ENCODE measurements at places on chromosomes 11 and 22.

DNA sequence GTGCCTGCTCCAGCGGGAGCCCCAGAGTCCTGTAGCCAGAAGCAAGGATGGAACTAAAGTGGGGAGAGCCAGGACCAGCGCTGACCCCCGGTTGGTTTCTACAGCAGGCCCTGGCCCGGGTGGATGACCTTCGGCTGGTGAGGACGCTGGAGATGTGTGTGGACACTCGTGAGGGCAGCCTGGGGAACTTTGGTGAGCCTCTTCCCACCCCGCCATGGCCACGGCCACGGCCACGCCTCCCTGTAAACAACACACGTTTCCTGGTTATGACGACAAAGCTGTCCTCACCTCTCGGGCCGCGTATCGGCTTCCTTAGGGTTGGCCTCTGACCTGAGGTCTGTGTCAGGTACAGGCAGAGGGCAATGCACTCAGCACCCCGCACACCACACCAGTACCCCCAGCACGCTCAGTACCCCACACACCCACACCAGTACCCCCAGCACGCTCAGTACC lies 4.1 kb downstream of the LRRC56 start:
- DNase-seq = no peak

DNA sequence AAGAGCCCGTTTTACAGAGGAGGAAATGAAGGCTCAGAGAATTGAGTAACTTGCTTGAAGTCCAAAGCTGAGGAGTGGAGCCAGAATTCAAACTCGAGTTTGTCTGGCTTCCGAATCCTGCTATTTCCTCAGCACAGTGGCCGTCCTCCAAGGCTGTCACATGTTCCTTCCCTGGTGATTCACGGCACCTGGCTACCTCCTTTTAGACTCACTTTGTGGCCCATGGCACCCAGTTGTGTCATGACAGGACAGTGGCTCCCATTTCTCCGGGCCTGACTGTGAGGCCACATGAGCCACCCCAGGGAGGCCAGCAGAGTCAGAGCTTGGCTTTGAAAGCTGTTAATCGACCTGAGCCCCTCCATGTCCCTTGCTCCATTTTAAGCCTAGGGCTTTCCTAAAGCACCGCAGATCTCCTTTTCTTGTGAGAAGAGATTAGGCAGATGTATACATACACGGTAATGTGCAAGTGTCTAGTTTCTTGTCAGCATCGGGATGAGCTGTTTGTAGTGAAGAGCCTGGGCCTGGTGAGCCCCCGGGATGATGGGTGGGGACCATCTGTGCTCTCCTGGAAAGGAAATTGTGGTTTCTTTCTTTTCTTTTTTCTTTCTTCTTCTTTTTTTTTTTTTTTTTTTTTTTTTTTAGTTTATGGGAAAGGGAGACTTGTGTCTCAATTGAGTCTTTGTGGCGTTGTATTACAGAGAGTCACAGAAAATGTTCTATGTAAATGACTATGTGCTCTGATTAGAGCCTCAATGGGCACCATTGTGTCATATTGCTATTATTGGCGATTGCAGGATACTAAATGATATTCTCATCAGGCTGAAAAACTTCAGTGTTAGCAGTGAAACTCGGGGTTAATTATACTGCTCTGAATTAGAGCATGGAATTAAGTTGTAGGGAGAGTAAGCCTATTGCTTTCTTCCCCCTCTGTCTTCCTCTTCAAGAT lies 54.8 kb downstream of the PTPRJ start:
- DNase-seq = no peak

- DNase-seq = peak; percentile 40
These were observed 66.3 kb downstream of the PAK1 start for GRCh38 chr11:77407613-77408012.

DNA sequence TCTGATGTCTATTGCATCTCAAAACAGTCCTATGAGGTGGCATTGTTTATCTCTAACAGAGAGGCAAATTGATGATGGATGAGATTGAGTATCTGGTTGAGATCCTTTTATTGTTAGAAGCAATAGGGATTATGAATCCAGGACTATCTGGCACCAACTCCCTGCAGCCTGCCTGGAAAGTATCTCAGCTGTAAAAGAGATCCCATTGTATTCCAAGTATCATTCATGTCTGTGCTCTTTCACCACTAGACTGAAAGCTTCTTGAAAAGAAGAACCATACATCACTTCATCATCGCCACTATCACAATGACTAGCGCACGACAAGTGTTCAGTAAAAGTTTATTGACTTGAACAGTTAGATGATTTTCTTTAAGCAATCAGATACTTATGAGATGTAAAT lies 41.9 kb upstream of the PCF11 start:
- no peak for DNase-seq

- DNase-seq = no peak
These were observed 34.4 kb downstream of the ARVCF start for GRCh38 chr22:19981961-19982920.

DNA sequence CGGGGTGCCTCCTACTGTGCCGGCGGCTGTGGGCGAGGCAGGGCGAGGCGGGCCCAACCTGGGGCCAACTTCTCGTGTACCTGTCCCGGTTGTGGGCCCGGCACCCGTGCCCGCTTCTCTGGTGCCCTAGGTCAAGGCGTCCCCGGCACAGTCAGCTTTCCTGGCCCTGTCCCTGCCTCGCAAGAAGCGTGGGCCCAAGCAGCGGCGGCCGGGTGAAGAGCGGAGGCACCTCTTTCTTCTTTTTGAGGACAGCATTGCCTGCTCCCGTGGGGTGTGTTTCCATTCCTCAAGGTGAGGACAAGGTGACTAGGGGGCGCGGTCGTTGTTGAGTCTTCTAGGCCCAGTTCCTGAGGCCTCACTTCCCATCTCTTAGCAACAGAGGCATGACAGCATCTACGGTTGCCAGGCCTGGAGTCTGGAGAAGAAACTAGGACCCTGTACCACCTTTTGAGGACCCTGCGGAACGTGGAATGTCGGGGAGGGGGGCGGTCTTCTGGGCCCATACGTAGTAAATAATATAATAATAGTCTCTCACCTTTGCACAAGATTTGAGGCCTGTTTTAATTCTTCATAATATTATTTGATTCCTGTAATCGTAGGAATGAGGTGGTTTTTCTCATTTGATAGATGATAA lies 418 bp downstream of the ACO2 start:
- DNase-seq = no peak

- DNase-seq = no peak
These were observed 14.2 kb downstream of the C11orf71 start for GRCh38 chr11:114386131-114386530.

DNA sequence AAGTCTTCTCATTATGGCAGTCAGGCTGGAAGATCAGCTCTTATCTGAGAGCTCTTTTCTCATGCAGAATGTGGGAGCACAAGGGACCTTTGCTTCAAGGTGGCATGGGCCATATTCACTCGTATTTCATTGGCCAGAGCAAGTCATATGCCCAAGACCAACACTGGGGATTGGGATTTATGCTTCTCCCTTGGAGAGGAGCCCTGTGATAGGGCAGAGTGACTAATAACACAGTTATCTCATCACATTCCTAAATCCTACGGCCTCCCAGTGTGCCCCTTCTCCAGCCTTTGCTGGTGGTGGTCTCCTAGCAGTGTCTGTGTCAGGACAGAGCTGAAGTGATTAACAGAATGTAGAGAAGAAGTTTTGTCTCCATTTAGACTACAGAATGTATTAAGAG lies 48.6 kb downstream of the SYT9 start:
- DNase-seq = no peak

- DNase-seq = no peak
These were observed 35.0 kb upstream of the SLC25A1 start for GRCh38 chr22:19213442-19214077.

DNA sequence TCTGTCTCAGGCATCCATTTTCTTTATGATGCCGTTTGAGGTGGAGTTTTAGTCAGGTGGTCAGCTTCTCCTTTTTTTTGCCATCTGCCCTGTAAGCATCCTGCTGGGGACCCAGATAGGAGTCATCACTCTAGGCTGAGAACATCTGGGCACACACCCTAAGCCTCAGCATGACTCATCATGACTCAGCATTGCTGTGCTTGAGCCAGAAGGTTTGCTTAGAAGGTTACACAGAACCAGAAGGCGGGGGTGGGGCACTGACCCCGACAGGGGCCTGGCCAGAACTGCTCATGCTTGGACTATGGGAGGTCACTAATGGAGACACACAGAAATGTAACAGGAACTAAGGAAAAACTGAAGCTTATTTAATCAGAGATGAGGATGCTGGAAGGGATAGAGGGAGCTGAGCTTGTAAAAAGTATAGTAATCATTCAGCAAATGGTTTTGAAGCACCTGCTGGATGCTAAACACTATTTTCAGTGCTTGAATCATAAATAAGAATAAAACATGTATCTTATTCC lies 10.9 kb upstream of the HBE1 start:
- no peak for DNase-seq

All from HuH-7.5 (cell line).